ENCODE measurements at places on chromosomes 5 and 9. TPM values are rescaled to one million over a fixed set of nuclear protein-coding genes. Genes with fewer than 3 reads are reported as not detected.

The LTC4S gene
- 23.4 TPM for total RNA-seq

The TRIM14 gene
- 4.0 TPM for total RNA-seq

The PAPPA gene
- 2.1 TPM for total RNA-seq

The UBTD2 gene
- total RNA-seq = 11.2 TPM

GRCh38 chr5:14505310-14506139 is 76.1 kb upstream of the OTULINL start:
- DNase-seq = no peak

DNA sequence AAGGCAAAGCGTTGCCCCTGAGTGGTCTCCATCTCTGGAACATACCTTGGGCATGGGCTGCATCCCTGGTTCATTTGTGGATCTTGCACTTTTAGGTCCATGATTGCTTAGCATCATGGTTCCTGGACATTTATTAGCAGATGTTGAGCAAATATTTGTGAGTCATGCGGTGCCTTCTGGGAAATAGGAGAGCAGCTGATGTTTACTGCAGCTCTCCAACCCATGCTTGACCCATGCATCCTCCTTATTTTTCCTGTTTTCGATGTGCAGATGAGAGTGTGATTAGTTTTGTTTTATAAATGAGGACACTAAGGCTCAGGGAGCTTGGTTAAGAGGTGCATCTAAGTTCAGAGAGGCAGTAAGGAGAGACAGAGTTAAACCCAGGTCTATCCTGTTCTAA is 253.7 kb downstream of the ICE1 start:
- no peak for DNase-seq

The CORO2A gene
- 0.11 TPM for total RNA-seq

DNA sequence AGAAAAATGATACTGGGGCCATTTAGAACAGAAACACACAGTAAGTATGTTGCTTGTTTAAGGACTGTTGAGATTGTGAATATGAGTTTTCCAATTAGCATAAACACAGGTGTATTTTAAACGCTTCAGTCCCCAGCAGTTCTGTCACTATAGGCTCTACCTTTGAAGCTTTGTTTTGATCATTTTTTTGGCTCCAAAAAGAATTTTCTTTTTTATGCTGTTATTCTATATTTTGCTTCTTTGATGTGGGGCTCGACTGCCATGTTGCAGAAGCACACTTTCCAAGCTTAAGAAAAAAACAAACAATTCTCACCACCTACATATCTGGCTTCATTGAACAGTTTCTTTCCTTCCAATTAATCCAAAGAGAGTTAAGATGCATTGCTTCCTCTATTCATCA is 131.0 kb upstream of the DMAC1 start:
- no peak for DNase-seq

- DNase-seq = no peak
Measured at GRCh38 chr9:1207686-1208085, 157.5 kb downstream of the DMRT2 start.

The TEX48 gene
- total RNA-seq = not detected

- no peak for DNase-seq
Measured at GRCh38 chr9:72383978-72384709, 19.1 kb upstream of the ZFAND5 start.

- no peak for DNase-seq
Measured at GRCh38 chr5:139645430-139645871, 2.7 kb upstream of the CXXC5 start.

GRCh38 chr5:101045689-101046088 is 142.6 kb upstream of the ST8SIA4 start:
- DNase-seq = no peak

DNA sequence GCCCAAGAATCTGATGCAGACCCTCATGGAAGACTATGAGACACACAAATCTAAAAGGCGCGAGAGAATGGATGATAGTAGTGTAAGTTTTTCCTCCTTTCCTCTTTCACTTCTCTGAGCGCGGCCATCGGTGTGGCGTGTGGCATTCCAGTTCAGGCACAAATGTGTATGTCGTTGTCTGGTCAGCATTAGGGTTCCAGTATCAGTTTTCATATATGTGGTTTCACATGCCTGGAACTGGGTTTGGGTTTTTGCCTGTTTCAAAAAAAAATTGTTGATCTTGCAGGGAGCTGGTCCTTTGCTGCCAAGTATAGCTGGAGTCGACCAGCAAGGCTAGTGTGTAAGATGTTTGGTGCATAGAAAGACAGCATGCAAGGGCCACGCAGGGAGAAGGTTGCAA is 51.5 kb downstream of the C9orf152 start:
- no peak for DNase-seq
